ENCODE measurements at places on chromosomes 3 and 15.
A peak's percentile ranks its signal among the peaks of the same experiment; 100 is the strongest.

- no peak for DNase-seq
These were observed 335.9 kb upstream of the SLCO3A1 start for GRCh38 chr15:91517491-91518200.

DNA sequence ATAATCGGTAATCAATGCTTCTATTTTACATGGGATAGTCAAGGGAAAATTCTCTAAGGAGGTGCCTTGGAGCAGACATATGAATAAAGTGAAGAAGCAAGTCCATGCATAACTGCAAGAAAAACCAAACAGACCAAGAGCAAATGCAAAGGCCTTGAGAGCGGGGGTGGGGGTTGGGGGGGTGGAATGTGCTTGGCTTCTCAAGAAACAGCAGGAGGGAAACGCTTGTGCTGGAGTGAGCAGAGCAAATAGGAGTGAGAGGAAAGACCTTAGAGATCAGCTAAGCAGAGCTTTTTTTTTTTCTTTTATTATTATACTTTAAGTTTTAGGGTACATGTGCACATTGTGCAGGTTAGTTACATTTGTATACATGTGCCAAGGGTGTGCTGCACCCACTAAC lies 260.8 kb downstream of the ARPP21 start:
- DNase-seq, result no peak

DNA sequence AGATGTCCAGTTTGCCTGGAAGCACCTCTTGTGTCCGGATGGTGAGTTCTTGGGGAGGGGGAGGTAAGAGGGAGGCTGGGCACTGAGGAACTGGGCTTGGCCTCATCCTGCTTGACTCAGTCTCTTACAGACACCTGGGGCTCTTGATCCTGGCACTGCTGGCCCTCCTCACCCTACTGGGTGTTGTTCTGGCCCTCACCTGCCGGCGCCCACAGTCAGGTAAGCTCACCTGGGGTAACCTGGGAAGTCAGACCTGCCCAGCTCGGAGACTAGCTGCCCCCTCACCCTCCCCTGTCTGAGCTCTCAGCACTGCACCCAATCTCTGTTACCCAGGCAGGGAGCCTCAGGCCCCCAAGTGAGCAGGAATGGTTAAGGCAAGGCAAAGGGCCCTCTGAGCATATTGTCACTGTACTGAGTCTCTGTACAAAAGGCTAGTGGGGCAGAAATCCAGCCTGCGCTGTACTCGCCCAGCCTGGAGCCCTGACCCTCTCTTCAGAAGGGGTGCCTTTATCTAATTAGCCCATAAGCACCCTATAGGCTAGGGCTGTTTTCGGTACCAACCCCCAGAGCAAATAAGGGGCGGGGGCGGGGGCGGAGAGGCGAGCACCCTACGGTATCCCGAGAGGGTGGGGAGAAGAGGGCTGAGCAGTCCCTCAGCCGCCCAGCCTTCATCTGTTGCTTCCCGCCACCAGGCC lies 2.2 kb upstream of the IL17RC start:
- peak; percentile 79 for DNase-seq

DNA sequence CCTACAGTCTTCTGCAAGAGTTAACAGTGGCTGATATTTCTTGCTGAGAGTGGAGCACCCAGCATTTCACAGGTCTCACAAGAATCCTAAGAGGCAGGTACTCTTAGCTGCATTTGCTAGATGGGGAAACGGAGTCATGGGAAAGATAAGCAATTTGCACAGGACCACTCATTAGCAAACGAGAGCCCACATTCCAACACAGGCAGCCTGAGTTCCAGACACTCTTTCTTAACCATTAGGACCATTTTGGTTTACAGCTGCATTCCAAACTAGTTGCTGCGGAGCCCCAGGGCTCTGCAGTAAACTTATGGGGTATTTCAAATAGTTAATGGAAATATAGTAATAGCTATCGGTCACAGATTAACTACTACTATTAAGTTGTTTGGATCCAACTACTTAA lies 42.5 kb downstream of the LYZL4 start:
- no peak for DNase-seq

GRCh38 chr15:58015565-58015964 lies 49.9 kb downstream of the ALDH1A2 start:
- DNase-seq, result no peak

DNA sequence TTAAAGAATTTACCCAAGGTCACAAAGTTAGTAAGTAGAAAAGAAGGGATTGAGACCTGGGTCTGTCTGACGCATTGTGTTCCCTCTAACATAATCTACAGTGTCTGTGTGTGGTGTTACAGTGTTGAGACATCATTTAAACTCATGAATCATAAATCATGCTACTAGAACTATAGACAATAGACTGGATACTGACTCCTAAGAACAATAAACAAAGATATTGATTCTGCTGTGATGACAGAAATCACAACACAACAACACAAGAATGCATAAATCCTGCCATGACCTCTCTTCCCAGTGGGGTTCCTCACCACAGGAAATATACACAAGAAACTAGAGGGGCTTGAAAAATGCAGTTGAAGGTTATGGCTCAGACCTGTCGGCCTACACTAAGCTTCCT lies 44.3 kb downstream of the TRIM69 start:
- DNase-seq, result no peak

GRCh38 chr15:68528626-68529290 lies 50.0 kb upstream of the CORO2B start:
- no peak for DNase-seq

DNA sequence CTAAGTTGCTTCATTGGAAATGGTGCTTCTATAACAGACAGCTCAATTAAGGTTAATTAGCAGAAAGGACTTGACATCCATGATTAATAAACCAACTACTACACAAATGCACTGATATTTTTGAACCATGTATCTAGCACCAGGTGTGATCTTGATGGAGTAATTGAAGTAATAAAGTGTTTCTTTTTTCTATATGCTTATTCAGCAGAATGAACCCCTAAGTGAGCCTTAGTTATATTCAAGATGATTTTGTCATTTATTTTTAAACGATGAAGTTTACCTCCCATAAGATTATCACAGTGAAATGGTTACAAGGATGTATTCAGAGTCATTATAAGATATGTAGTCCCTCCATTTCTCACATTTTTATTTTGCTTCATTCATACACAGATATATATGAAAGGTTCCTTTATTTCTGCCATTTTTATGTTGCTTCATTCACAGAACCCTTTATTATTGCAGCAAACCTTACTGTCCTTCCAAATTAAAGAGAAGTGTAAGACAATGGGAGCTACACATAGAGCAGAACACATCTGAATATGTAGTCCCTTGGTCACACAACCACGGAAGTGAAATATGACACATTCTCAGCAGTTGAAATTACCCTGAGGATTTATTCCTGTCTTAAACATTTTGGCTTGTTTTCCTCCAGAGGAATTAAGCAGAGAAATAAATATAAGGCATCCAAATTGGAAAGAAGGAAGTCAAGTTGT lies 295.0 kb downstream of the RAP2B start:
- no peak for DNase-seq

DNA sequence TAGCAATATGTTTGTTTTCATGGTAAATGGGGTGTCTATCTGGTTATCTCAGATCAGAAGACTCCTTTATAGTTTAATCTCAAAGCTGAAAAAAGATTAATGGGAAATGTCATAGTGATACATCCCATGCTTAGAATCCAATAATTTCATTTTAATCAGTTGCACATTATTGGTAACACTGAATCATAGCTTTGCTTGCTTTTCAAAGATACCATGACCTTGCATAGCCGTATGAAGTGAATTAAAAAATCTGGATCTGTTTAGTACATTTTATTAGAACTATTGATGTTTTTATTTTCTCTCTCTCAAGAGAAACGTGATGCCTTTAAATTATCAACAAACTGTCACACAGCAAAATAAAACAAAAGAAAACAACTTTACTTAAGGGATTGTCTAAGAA lies 506.7 kb upstream of the SGO1 start:
- no peak for DNase-seq

DNA sequence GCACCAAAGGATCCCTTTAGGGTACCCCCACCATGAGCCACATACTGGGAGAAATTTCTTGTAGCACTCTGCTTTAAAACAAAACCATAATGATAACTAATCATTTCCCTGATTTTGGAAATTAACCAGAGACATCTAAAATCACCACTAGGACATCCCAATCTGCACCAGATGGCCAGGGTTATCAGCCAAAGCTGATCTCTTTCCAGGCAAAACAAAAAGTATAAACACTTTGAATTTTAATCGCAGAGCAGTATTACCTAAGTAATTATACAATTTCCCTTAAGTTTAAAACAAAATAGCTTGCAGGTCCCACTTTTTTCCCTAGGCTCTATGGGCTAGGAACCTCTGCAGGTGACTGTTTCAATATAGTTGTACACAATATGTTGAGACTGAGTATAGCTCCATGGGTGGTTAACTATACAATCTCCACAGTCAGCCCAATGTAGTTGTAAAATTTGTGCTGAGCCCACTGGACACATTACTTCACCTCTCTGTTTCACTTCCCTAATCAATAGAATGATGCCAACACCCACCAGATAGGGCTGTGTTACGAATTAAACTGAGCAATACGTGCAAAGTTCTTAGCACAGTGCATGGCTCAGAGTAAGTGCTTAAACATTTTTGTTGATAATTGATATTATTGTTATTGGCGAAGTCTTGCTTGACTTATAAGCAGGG lies 629 bp upstream of the NOX5 start:
- no peak for DNase-seq

- DNase-seq, result no peak
These were observed 546.8 kb downstream of the TBL1XR1 start for GRCh38 chr3:176650478-176650877.

GRCh38 chr3:196181127-196181546 lies 30.1 kb downstream of the ZDHHC19 start:
- no peak for DNase-seq

- DNase-seq, result no peak
These were observed 91.6 kb upstream of the TRIM42 start for GRCh38 chr3:140586311-140586710.

GRCh38 chr3:127822041-127822681 lies at the start of gene MGLL:
TSS of gene MGLL (minus strand) at chr3:127822515. CDS start at chr3:127822318, 197 bp downstream.
- no peak for DNase-seq

DNA sequence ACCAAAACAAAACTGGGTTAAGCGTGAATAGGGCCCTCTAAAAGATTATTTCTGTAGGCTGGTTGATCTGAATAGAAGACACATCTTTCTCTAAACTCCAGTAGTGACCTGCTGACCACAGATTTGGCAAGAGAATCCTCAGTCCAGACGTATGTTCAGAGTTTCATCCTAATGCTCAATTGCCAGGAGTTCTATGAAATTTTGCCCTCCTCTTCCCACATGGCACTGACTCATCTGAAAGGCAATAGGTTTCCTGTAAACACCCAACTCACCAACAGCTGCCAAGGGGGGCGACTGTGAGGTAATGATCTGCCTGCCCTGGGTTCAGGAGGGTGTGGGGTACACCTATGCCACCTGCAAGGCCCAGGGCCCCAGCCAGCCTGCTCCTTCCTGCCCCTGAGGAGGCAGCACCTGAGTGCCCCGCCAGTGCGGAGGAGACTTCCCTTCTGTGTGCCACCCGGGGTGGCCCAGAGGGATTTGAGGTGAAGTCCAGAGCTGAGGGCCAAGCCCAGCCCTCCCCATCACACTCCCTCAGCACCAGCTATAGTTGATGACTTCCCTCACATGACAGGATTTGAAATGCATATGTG lies 8.4 kb upstream of the PLA2G4D start:
- no peak for DNase-seq

GRCh38 chr15:28265334-28266019 lies 56.5 kb downstream of the HERC2 start:
- DNase-seq, result no peak

DNA sequence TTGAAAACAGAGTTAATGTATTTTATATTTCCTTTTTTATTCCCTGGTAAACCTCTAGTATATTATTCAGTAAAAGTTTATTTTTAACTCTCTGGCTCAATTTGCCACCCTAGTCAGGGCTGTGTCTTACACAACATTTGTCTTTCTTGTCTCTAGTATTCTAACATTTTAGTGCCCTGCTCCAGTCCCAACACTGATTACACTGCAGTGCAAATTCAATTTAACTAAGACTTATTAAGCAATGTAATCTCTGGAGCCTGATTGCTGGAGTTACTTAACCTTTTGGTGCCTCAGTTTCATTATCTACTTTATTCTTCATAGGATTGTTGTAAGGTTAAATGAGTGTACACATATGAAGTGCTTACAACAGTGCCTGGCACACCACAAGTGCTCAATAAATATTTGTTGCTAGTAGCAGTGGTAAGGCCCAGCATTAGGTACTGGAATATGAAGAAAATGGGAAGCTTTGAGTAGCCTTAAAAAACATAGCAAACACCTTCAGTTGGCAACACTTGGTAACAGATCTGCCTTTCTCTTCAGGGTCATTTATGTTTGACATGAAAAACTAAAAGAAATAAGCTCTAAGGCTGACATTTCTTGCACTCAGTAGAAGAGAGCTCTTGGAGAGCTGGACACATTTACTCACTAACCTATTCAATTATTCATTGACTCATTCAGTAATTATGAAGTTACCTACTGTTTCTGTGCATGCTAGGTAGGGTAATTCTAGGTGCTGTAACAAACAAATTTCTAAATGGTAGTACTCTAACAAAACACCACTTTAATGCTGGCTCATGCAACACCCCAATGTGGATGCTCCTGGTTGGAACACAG lies 364.5 kb upstream of the EPHA3 start:
- DNase-seq, result no peak

GRCh38 chr3:43024181-43024885 lies 45.2 kb downstream of the GASK1A start:
- DNase-seq, result no peak

DNA sequence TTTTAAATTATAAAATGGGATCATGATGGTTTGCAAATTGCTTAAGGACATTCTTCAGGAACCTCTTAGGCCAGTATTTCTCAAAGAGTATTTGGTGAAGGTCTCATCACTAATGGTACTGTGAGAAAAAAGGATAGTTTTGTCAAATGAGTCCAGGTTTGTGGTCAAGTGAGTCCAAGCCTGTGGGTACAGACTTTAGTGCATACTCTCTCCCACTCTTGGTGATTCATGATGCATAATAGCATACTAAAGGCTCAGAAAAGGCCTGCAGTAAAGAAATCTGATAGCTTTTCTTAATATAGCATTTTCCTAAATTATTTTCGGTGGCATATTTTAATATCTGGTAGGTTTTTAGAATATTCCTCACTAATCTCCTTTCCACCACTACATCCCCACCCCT lies 20.0 kb downstream of the BOC start:
- no peak for DNase-seq

GRCh38 chr3:55197021-55197420 lies 269.2 kb upstream of the LRTM1 start:
- DNase-seq, result no peak

- DNase-seq, result peak; percentile 20
These were observed 26.2 kb downstream of the TRAK1 start for GRCh38 chr3:42117175-42118008.

GRCh38 chr15:67382723-67383122 lies 128.1 kb downstream of the IQCH start:
- no peak for DNase-seq

- DNase-seq, result no peak
These were observed 121.9 kb downstream of the BBX start for GRCh38 chr3:107644631-107645030.

- peak; percentile 74 for DNase-seq
These were observed 301.7 kb upstream of the RORA start for GRCh38 chr15:61530769-61531168.

DNA sequence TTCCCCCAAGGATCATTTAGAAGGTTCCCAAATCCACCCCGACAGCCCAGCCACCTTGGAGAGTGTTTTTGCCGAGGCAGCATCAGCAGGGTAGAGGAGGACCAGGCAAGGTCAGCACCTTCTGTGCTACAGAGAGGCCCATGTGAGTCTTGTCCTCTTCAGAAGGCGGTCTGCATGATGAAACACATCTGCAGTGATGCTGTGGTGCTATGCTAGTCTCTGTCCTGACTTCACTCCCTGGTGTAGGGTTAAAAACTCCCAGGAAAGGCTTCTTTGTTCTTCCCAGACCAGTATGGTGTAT lies 87.9 kb downstream of the ITPR1 start:
- no peak for DNase-seq

All from WERI-Rb-1 (cell line).